ENCODE measurements at places on chromosomes 12 and 14. TPM values are rescaled to one million over a fixed set of nuclear protein-coding genes. Genes with fewer than 3 reads are reported as not detected.
A peak's percentile ranks its signal among the peaks of the same experiment; 100 is the strongest.

Gene KRT73
- not detected for total RNA-seq

Gene GSC
- total RNA-seq = not detected

DNA sequence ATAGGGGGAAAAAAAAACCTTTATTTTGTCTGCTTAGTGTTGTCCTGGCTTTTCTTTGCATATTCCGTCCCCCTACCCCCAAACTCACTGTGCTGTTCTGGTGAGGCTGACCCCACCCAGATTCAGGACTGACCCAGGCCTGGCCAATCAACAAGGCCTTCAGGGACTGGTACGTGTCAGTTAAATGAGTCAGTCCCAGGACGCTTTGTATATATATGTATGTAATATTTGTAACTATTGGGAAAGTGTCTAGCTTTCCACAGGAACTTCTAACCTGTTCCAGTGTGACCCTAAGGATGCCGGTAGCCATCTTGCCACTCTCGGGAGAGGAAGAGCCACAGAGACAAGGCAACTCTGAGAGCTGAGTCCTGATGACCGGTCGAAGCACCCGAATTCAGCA lies 107.4 kb downstream of the VCPKMT start:
- H3K4me1 ChIP-seq = peaks cover 3% of the 10 kb centered on the region
- peaks cover 13% of the 10 kb centered on the region for H3K27me3 ChIP-seq
- DNase-seq = no peak
- no peak overlapping the region for H3K27ac ChIP-seq
- H3K4me3 ChIP-seq = no peak overlapping the region
- H3K36me3 ChIP-seq = no peaks in the 10 kb centered on the region

GRCh38 chr12:6553051-6553868 lies 2.6 kb downstream of the IFFO1 start:
- H3K27me3 ChIP-seq = no peaks in the 10 kb centered on the region
- H3K36me3 ChIP-seq = peaks cover 3% of the 10 kb centered on the region
- peak overlapping the region; percentile 93 for H3K4me3 ChIP-seq
- H3K4me1 ChIP-seq = peaks cover 34% of the 10 kb centered on the region
- peak overlapping the region; percentile 57 for H3K27ac ChIP-seq

GRCh38 chr12:77104286-77104685 lies 38.9 kb upstream of the E2F7 start:
- no peak overlapping the region for H3K4me3 ChIP-seq
- H3K27me3 ChIP-seq = no peaks in the 10 kb centered on the region
- H3K4me1 ChIP-seq = peaks cover 4% of the 10 kb centered on the region
- H3K36me3 ChIP-seq = peaks cover 3% of the 10 kb centered on the region
- no peak for DNase-seq

DNA sequence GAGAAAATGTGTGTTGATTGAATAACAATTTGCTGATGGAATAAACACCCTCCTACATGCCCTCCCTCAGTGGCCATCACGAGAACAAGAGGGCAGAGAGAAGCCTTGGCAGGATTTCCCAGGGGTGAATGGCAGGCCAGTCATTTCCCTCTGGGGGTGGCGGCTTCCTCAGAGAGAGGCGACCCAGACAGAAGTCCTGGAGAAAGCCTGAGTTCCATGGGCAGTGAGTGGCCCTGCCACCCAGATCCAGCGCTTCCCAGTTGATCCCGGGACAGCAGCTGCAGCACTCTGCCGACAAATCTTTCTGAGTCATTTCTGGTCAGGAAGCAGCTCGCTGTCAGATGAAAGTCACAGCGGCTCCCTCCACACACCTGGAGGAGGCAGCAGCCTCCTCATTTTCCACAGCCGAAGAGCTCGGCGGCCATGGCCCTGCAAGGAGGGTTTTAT lies 123.0 kb downstream of the SCARB1 start:
- no peaks in the 10 kb centered on the region for H3K36me3 ChIP-seq
- DNase-seq = no peak
- H3K4me3 ChIP-seq = no peak overlapping the region
- peaks cover 66% of the 10 kb centered on the region for H3K27me3 ChIP-seq
- H3K4me1 ChIP-seq = peaks cover 65% of the 10 kb centered on the region
- H3K27ac ChIP-seq = no peak overlapping the region

Data from neural crest cell (in vitro differentiated cells).